ENCODE measurements at places on chromosomes 5 and 9.
A peak's percentile ranks its signal among the peaks of the same experiment; 100 is the strongest.

GRCh38 chr9:108095496-108095895 is 605.9 kb upstream of the KLF4 start:
- DNase-seq, result no peak

GRCh38 chr9:13919401-13919800 is 394.5 kb downstream of the NFIB start:
- DNase-seq, result no peak

GRCh38 chr5:35773967-35774366 is 82.7 kb upstream of the IL7R start:
- DNase-seq, result no peak

- DNase-seq, result peak; percentile 38
Measured at GRCh38 chr9:128555180-128555721, 2.9 kb downstream of the SPTAN1 start.

GRCh38 chr9:127556871-127557270 is 55.2 kb upstream of the STXBP1 start:
- DNase-seq, result no peak

DNA sequence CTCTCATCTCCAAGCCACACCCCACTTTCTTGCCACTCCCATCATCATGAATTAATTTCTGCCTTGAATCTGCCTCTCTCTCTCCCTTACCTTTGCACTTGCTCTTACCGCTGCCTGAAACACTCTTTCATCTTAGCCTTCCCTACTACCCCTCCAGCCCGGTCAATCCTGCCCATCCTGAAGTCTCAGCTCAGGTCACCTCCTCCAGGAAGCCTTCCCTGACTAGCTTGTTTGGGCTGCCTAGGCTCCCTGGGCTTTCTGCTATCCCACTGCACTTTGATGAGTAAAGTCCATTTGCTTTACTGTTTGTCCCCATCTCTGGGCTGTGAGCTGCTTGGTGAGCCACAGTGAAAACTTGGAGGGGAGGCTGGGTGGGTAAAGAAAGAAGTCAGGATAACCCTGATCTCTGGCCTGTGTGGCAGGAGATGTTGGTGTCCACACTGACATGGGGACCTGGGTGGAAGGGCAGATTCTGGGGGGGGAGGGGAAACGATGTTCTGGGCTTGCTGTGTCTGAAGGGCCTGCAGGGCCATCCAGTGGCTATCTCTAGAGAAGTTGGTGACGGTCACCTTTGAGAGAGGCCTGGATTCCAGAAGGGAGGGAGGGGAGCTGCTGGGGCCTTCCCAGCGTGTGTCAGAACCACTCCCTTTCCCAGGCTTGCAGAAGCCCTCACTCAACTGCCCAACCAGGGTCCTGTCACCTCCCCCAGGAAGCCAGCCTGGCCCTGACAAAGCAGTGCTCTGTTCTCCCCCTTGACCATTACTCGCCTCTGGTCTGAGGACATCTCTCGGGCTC is 75.0 kb upstream of the DAB2IP start:
- no peak for DNase-seq
